ENCODE measurements at places on chromosomes 6 and 20.
A peak's percentile ranks its signal among the peaks of the same experiment; 100 is the strongest.

DNA sequence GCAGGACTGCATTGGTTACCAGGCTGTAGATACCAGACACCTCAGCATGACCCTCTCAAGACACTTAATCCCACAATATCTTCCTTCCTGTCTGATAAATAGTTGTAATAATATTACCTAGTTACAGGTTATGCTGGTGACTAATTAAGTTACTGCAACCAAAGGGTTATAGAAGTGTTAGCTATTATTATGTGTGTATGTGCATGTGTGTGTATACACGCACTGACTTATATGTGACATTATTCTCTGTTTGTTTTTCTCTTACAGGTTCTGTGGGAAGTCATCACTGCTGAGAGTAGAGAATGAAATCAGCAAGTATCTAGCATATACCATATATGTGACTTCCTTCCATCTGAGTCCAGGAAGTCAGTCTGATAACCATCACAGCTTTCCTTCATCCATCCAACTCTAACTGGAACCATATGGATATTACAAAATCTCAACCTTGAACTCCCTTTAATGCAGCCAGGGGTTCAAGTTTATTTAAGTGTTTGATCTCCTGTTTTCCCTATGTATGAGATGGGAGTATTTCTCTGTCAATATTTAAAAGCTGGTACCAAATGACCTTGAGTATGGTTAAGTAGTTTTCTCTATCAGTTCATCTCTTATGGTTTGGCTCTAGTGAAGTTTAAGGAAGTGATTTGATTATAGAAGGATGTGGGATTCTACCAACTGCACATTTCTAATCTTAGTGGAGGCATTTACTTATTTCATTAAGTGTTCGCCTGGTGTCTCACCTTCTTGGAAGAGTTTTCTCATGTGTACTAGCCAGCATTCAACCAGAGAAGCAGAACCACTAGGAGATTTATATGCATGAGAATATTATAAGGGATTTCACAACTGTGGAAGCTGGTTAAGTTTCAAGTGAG is 313.2 kb downstream of the HIVEP2 start:
- DNase-seq = peak; percentile 11

- DNase-seq = no peak
These were observed 25.8 kb downstream of the PRL start for GRCh38 chr6:22271081-22271480.

DNA sequence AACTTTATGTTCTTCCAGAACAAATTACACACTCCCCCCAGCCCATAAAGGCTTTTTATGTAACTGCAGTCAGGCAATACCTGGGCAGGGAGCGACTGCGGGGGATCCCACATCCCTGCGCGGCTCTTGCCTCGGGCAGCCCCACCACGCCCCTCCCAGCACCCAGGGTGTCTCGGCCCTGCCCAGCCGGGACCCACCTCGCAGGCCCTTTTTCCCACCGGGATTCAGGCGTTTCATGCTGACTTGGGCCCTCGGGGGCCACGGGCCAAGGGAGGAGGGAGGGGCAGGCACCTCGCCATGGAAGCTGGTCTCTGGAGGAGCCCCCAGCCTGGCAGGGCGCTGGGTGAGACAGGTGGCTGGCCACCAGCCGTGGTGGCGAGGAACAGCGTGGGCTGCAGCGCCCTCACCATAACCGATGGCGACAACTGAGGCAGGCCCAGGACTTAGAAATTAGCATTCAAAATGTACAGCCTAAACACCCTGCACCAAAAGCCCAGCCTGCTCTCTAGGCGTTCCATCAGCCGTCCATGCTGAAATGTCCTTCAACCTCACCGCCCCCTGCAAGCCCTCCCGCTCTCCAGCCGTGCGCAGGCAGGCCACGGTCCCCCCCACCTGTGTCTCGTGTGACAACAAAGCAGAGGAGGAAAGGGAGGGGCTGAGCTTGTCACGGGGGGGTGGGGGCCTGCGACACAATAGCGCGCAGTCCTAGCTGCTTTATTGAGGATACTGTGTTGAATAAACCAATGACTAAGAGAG is 15.1 kb upstream of the FOXC1 start:
- DNase-seq = no peak

GRCh38 chr20:46749147-46749546 is 39.7 kb downstream of the SLC2A10 start:
- DNase-seq = no peak

DNA sequence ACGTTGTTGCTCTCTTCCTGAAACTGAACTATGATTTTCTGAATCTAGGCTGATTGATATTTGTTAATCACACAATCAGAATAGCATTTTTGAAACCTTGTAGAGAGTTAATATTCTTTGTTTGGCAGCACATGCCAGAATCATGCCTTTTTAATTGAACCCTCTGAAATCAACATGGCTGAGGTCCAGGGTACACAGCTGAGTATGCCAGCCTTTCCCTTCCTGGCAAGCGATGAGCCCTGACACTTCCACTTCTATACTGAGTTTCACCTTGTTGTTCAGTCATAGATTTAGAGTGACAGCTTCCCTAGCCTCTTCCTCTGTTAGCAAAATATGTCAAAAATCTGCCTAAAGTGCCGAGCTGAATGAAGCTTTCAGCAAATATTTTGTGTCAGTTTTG is 6.8 kb downstream of the HDDC2 start:
- DNase-seq = no peak

DNA sequence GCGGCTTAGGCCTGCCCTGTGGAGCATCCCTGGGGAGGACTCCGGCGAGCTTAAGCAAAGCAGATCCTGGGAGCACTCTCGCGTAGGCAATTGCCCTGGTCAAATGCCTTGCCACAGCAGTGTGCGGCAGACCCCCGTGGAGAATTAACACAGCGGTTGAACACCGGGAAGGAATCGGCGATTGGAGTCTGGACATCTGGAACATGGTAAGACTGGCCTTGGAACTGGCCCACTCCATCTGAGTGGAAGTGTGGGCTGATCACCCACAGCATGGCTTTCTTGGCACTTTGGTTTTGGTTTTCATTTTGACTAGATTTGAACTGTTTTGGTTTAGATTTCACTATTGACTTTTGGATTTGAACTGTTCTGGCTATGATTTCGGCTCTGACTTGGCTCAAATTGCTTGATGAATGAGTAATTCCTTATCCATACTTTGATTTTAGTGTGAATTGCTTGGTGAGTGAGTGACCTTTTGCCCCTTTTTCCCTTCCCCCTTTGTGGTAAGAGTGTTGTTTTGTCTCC is 300.7 kb downstream of the RNGTT start:
- DNase-seq = no peak

- DNase-seq = no peak
These were observed 118.5 kb upstream of the MMS22L start for GRCh38 chr6:97401533-97401932.

GRCh38 chr20:63330940-63331339 is 30.2 kb downstream of the CHRNA4 start:
- DNase-seq = no peak

GRCh38 chr20:2983508-2983907 is 59.9 kb upstream of the GNRH2 start:
- DNase-seq = no peak

GRCh38 chr6:82283771-82284410 is 36.3 kb upstream of the IBTK start:
- no peak for DNase-seq

- DNase-seq = no peak
These were observed 10.7 kb downstream of the SOD2 start for GRCh38 chr6:159682295-159682694.

DNA sequence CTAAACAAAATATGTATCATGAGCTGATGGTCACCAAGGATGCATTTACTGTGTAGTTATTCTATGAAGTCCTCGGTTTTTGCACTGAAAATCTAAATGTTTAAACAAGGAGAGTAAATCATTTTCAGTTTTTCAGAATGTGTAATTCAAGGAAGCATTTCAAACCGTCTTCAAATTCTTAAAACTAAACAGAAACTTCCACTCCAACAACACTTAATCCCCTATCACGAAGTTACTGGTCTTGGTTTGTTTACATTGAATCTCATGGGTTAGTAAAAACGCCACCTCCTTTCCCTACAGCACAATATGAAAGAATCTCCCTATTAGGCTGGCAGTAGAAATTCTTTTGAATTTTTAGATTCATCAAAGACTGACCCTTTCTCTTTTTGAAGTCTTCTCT is 192.9 kb downstream of the AIG1 start:
- no peak for DNase-seq

- DNase-seq = no peak
These were observed 714.2 kb downstream of the KIF16B start for GRCh38 chr20:15859061-15859460.

All from HFF-Myc (cell line).